ENCODE measurements at places on chromosomes 7 and 10.

- DNase-seq = no peak
These were observed 274.3 kb upstream of the LRRTM3 start for GRCh38 chr10:66651308-66652082.

- DNase-seq = no peak
These were observed 538 bp downstream of the AHCYL2 start for GRCh38 chr7:129225206-129225930.

GRCh38 chr7:69599955-69600709 lies 1.9 kb downstream of the AUTS2 start:
- DNase-seq = no peak

DNA sequence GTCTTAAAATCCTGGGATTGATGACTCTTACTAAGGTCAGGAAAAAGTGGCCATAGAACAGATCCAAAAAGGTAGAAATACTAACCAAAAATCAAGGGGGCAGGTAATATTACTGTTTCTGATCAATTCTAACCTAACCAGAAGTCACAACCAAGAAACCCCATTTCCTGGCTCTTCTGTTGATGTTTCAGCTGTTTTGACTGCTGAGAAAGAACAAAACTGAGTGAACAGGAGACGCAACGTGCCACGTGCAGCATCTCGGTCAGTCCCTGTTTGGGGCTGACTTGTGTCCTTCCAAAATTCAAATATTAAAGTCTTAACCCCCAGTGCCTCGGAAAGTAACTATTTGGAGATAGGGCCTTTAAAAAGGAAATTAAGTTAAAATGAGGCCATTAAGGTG lies 56.8 kb downstream of the JAZF1 start:
- DNase-seq = no peak

DNA sequence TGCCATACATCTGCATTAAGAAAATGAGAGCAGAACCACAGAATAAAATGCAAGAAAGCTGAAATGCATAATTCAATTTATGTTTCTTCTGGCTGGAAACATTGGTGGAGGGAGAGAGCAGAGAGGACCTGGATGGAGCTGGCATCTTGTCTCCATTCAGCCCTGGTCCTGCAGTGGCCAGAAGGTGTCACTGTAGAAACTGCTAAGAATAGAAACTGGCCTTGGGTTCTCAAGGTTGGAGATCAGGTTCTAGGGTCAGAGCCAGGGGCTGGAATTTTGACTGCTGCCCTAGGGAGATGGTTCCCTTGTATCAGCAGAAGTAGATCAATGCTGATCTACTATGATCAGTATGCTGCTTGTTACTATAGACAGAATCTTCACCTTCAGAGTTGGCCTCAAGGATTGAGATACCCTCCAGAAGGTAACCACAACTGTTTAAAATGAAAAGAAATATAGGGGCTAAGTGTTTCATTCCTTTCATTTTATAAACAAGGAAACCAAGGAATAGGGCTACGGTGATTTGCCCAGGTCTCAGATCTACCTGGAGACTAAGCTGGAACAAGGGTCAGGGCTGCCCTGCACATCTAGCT lies 13.1 kb downstream of the TAS2R41 start:
- DNase-seq = no peak
